ENCODE measurements at places on chromosomes 3 and 15. TPM values are rescaled to one million over a fixed set of nuclear protein-coding genes. Genes with fewer than 3 reads are reported as not detected.

GRCh38 chr15:71136793-71137518, 21.7 kb downstream of the THSD4 start:
- peak; percentile 50 for DNase-seq

GRCh38 chr3:33318710-33319380, 41.6 kb downstream of the FBXL2 start:
- DNase-seq: no peak

- no peak for DNase-seq
Observed at GRCh38 chr15:75153087-75153486, 48.6 kb upstream of the C15orf39 start.

DNA sequence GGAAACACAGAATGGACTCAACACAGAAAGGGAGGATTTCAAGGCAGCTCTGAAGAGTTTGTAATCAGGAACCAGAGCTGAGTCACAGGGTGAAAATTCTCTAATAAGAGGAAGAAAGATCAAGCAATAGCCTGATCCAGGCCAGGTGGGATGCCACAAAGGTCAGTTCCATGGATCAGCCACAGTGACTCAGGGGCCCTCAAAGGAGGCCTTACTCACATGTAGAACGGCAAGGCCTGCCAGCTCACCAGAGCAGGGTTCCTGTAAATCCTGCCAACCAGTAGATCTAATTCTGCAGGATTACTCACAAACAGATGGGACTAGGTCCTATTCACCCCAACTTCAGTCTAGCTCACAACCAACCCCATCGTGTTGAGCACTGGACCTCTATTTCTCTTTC, 78.3 kb upstream of the PPP2R3A start:
- DNase-seq: no peak

GRCh38 chr15:29065571-29065970, 179.8 kb downstream of the APBA2 start:
- DNase-seq: no peak

The PPP1R14D gene
- not detected for total RNA-seq
